Adrenal gland (tissue), 19 donors: ENCODE measurements at places on chromosomes 1 and 21.

GRCh38 chr1:223082914-223083313, 60.1 kb downstream of the TLR5 start:
- H3K27ac ChIP-seq, result no peak overlapping the region
- no peak for DNase-seq
- H3K27me3 ChIP-seq, result no peaks in the 10 kb centered on the region
- H3K4me3 ChIP-seq, result no peak overlapping the region
- no peaks in the 10 kb centered on the region for H3K36me3 ChIP-seq
- H3K4me1 ChIP-seq, result no peaks in the 10 kb centered on the region

DNA sequence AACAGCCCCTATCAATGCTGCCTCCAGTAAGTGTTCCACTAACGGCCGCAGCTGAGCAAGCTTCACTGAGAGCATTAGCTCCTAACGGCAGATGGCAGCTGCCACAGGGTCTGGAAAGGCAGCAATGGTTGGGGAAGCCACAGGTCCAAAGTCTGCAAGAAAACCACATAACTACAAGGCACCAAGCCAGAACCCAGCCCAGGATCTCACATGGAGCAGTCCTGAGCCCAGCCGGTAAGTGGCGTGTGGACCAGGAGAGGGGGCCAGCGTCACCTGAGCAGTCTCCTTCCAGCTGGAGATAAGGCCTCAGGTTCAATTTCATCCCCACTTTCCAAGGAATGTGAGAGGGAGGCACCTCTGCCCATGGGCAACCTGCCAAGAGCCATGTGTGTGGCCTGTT, 13.2 kb downstream of the SYT2 start:
- no peaks in the 10 kb centered on the region for H3K4me1 ChIP-seq
- no peak for DNase-seq
- H3K4me3 ChIP-seq, result no peak overlapping the region
- H3K27ac ChIP-seq, result no peak overlapping the region

DNA sequence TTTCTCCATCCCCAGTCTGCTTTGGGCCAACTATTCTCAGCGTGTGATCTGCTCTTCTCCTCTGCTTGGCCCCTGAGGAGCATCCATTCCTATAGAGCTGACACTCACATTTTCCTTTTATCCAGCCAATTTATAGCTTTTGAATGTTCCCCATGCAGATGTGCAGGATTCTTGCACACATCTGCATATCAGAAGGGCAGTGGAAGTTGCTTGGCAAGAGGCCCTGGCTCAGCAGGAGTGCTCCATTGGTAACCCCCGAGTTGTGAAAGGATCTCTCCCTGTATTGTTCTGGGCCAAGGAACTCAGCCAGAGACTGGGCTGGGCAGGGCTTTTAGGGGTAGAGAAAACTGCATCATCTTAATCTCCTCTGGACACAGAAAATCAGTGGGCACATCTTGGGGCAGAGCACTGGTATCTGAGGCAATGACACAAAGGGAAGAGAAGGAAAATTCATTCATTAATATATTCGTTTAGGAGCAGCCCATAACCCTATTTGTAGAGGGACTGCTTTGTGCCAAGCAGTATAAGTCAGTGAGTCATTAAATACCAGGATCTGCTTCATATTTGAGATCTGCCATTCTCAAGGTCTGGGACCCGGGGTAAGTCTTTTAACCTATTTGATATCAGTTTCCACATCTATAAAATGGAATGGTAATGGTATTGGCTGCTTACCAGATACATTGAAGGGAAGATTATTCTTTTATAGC, 31.0 kb upstream of the BEND5 start:
- no peaks in the 10 kb centered on the region for H3K27me3 ChIP-seq
- DNase-seq, result no peak
- H3K4me1 ChIP-seq, result peaks cover 12% of the 10 kb centered on the region
- H3K27ac ChIP-seq, result no peak overlapping the region
- H3K4me3 ChIP-seq, result no peak overlapping the region
- H3K36me3 ChIP-seq, result no peaks in the 10 kb centered on the region

DNA sequence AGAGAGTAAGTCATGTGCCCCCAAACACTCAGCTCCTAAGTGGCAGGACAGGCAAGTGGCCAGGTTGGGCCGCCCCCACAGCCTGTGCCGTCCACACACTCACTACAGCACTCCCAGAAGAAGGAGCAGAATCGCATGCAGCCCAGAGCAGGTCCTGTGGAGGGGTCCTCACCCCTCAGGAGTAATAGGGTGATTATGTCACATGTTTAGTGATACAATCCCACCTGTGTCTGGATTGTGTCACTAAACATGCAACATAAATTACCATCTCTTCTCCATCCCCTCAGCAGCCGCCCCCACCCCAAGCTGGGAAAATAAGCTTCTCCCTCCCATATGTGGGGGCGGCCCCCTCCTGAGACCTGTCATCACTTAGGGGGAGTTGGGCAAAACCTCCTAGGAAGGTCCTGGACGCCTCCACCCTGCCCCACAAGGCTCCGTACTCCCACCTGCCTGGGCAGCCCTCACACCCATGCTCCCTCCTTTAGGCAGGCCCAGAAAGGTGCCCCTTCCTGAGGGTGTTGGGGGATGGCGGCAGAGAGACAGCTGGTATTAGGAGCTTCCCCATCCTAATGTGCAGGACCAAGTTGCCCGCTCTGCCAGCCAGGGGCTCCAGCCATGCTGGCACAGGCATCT, 56.9 kb downstream of the STUM start:
- no peaks in the 10 kb centered on the region for H3K4me1 ChIP-seq
- no peaks in the 10 kb centered on the region for H3K36me3 ChIP-seq
- no peak for DNase-seq
- H3K4me3 ChIP-seq, result no peak overlapping the region
- peaks cover 6% of the 10 kb centered on the region for H3K27me3 ChIP-seq

GRCh38 chr1:37237948-37238347, 203.6 kb upstream of the GRIK3 start:
- no peaks in the 10 kb centered on the region for H3K27me3 ChIP-seq
- H3K27ac ChIP-seq, result no peak overlapping the region
- no peak overlapping the region for H3K4me3 ChIP-seq
- DNase-seq, result no peak
- no peaks in the 10 kb centered on the region for H3K36me3 ChIP-seq
- no peaks in the 10 kb centered on the region for H3K4me1 ChIP-seq

- H3K27me3 ChIP-seq, result no peaks in the 10 kb centered on the region
- no peak overlapping the region for H3K4me3 ChIP-seq
- H3K27ac ChIP-seq, result no peak overlapping the region
- no peaks in the 10 kb centered on the region for H3K4me1 ChIP-seq
- H3K36me3 ChIP-seq, result no peaks in the 10 kb centered on the region
Observed at GRCh38 chr1:38111589-38111988, 65.0 kb upstream of the POU3F1 start.

DNA sequence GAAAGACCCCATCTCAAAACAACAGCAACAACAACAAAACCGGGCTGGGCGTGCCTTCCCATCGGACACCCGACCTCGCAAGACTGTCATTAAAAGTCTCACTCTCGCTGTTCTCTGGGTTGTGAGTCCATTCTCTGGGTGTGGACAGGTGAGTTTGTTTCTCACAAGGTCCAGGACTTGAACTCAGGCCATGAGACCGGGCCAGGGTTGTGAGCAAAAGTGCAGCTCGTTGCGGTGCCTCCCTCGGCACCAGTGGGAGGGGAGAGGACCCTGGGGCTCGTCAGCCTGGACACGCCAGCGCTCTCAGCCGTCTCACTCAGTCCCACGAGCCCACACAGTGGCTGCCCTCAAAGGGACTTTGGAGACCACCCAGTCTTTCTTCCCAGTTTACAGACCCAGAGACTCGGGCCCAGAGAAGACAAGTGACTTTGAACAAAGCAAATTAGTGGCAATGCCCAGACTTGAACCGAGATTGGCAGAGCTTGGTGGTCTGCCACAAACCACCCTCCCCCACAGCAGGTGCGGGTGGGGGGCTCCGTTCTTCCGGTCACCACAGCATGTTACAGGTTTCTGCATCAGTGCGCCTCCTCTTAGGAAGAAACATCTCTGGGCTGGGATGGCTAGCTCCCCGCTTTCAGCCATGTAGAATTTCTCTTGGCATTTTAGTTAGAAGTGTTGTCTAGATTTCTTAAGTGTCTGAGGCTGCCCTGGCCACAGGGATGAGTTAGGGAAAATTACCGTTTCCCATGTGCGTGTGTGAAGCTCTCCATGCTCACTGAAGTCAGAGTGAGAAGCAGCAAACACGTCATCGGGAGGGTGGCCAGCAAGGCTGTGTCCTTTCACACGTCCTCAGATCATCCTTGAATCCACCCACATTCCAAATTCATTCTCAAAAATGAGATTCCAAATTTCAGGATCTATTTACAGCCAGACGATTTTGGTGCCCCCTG, 28.3 kb downstream of the LRRC3 start:
- no peak for DNase-seq
- H3K4me3 ChIP-seq, result no peak overlapping the region
- H3K27me3 ChIP-seq, result no peaks in the 10 kb centered on the region
- no peak overlapping the region for H3K27ac ChIP-seq
- no peaks in the 10 kb centered on the region for H3K36me3 ChIP-seq
